ENCODE measurements at places on chromosomes 6 and 20.

DNA sequence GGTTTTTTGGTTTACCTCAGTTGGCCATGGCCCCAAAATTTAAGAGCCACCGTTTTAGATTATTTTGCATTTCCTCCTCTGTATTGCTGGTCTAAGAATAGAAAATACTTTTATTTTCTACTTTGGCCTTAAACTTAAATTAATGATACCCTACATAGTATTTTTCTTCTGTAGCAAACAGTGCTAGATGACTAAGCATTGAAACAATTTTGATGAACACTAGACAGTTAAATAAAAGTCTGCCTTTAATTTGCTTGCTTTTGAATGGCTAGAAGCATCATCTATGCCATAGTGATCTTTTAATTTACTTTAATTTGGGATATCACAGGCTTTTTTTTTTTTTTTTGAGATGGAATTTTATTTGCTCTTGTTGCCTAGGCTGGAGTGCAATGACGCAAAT, 106.4 kb downstream of the CD109 start:
- DNase-seq, result no peak

GRCh38 chr6:56902641-56903464, 52.1 kb upstream of the BEND6 start:
- DNase-seq, result no peak

DNA sequence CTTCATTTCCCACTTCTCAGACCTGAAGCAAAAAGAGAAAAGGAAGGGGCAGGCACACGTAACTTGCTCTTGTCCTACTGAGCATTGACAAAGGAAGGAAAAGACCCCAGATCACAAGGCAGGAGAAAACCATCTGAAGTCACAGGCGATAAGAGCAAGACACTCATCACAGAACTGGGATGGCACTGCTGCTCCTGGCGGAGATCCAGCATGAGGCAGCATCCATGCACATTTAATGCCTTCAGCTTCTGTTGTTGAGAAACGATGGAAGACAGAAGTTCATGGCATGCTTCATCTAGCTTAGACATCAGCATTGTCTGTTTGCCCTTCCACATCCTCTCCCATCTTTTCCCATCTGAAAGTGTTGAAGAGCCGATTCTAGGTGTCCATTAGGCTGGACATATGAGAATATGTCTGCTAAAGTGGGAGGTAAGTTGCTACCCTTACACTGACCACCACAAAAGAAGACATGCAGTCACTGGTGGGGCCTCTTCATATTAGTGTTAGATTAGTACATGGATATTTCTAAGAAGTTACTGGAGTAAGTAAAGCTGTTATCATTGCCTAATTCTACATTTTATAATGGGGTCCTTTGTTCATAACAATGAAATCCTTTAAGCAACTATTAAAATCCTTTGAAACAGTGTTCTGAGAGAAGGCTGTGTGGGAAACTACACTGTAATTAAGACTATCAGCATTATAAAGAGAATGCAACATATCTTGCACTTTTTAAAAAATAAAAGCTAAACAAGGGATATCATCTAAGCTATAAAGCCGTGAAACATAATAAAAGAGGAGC, 618.5 kb downstream of the C6orf118 start:
- DNase-seq, result no peak

DNA sequence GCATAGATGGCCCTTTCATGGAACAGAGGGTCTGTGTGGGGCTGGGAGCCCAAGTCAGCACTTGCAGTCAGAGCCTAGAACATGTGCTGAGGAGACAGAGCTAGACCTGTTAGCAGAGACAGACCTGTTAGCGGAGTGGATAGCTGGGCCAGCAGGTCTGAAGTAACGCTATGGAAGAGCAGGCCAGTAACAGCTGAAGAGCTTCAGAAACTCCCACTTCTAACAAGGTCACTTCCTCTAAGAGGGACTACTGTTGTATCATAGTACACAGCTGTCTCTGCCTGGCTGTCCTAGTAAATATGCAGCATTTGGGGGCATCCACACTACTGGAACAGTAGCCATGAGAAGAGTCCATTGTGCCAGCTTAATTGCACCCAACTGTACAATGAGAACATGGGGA, 41.2 kb upstream of the POLR1H start:
- no peak for DNase-seq

DNA sequence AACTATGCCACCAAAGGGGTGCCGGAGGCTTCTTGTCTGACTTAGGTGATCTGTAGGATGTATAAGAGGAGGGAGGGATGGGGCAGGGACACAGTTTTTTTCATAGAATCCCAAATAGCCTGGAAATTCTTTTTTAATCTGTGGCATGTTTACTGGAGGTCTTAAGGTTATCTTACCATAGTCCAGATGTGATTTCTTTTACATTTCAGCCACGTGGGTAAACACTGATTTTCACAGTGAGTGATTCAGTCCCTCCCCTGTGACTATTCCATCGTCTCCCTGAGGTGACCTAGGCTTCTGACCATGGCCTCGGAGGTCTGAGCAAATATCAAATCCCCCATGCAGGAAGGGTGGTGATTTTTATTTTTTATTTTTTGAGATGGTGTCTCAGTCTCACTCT, 67.7 kb downstream of the AKAP12 start:
- no peak for DNase-seq

- DNase-seq, result no peak
Measured at GRCh38 chr20:2045101-2045500, 51.2 kb upstream of the PDYN start.

GRCh38 chr6:46219661-46220060, 48.9 kb upstream of the ENPP5 start:
- DNase-seq, result no peak

- no peak for DNase-seq
Measured at GRCh38 chr20:32439132-32439829, 81.2 kb downstream of the ASXL1 start.

DNA sequence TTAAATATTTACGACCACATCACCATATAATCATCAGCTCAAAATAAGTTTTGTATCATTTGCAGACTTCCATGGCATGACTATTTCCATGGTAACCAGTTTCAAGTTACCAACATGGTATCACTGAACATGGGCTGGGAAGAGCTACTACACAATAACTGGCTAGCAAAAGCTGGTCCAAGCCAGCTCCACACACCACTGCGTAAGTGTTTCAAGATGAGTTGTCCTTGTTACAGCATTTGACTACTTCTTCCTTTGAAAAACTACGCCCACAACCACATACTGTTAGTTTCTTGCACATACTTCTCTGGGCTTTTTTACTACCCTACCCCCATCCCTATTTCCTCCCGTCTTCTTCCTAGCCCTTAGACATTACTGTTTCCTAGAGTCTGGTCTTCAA, 8.5 kb downstream of the CD164 start:
- no peak for DNase-seq

DNA sequence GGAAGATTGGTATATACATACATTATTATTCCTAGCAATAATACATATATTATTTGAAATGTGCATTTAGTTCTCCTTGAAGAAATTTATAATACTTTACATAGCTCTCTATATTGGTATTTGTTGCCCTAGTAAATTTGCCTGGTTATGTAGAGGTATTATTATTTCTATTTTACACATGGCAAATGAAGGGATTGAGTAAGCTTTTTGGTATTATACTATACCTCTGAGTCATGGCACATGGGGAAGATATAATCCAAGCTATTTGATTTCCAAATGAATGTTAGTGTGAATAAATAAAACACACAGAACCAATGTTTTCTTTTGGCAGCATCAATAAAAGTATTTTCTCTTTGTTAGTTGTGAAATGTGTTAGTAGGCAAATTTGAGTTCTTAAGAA, 409.6 kb upstream of the SLC35B3 start:
- DNase-seq, result no peak

DNA sequence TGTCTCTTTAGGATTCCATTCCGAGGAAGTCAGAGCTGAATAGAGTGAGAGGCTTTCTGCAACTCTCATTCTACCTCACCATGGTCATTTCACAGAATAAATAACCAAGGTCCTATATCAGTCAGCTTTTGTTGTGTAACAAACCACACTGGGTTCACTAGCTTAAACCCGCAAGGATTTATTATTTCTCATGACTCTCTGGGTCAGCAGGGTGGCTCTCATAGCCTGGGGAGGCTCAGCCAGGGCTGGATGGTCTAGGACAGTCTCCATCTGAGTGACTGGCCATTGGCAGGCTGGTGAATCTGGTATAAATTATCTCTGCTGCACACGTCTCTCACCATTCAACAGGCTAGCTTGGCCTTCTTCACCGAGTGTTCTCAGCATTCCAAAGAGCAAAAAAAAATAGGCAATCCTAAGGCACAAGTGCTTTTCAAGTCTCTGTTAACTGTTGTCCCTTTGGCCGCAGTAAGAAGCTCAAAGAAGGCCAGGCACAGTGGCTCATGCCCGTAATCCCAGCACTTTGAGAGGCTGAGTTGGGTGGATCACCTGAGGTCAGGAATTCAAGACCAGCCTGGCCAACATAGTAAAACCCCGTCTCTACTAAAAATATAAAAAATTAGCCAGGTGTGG, 39.7 kb downstream of the ISM1 start:
- no peak for DNase-seq

DNA sequence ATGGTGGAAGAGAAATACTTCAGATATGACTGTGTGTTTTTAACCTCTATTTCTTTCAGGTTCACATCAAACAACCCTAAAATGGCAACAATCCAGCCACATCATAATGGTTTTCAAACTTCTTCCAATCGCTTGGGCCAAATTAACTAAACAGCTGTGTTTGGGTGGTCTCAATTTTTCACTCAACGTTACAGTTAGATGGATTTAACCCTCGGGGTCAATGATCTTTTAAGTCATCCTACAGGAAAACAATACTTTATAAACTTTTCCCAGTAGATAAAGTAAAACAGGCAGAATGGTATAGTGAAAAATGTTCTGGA, 60.4 kb downstream of the EPB41L2 start:
- no peak for DNase-seq

GRCh38 chr20:46220455-46221207, 87.7 kb downstream of the CDH22 start:
- no peak for DNase-seq

DNA sequence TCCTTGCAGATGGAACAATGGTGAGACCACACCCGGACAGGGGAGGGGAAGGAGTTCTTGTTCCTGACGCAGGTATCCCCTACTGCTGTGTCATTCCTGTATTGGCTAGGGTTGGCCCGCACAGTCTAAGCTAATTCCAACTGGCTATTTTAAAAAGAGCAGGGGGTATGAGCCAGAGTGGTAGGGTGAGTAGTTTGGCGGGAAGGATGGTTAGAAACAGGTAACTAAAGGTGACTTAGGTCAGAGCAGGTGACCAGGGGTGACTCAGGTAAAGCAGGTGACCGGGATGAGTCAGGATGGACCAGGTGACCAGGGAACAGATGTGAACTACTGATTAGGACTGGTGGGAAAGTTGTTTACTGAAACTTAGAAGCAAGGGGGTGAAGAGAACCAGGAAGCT, 58.0 kb downstream of the ZNF292 start:
- DNase-seq, result no peak

DNA sequence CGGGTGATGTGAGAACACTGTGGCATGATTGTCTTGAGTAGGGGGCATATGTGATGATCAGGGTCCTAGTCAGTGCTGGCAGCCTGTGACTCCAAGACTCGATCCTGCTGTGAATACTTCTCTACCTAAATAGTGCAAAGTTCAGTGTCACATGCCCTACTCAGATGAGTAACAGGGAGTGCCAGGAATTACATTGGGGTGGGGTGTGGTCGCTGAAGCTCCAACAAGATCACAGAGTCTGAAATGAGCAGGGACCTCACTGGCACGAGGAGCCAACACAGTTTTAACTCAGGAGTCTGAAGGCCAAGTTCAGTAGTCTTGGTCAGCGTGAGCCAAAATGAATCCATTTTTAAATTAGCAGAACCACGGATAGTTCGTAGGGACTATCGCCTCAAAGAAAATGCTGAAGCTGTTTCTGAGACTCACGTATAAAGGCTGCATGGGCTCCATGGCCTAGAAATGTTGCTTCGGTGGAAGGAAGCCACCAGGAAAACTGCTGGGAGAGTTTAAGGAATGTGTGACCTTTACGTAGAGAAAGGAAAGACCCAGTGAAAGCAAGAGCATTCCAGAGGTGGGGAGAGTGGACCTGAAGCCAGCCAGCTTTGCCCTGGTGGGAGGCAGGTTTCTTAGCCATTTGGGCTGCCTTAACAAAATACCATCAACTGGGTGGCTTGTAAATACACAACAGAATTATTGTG, 72.2 kb downstream of the RPP40 start:
- no peak for DNase-seq

DNA sequence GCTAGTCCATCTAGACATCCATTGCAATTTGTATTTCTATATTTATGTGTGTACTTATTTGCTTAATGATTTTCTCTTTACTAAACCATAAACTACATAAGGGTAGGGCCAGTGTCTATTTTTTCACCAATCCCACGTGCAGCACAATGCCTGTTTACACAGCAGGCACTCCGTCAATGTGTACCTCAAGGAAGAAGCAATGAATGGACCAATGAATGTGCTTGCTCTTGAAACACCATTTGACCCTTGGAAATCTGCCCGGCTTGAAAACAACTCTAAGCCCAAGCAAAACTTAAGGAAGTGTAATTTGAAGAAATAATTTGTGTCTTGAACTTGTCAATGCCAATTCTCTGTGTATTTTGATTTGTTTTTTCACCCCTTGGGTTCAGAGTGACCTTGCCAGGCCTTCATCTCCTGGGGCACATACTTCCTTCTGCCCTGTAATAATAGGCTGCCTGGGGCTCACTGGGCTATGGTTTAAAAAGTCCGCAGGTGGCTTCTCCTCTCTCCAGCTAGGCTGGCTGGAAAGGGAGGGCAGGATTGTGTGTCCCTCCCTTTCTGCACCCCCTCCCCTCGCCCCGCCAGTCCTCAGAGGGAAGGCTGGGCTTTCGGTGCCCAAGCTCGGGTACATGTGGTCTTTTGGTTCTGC, 140.8 kb upstream of the ARMC2 start:
- DNase-seq, result no peak

DNA sequence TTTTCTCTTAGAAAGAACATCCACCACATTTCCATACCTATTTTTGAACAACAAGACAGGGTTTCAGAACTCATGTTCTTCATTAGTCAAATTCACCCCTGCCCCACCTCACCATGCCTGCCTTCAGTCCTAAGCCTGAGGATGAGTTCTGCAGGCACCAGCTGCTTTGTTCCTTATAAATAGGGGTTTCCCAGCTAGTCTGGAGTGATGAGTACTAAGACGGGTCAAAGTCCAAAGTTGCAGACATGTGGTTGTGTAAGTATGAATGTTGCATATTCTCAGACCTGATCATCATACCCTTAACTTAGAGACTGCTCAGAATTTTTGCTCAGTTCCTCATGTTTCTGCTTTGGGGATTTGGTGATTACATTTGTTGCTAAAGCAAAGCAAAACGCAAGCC, 257.7 kb upstream of the CDYL start:
- DNase-seq, result no peak

GRCh38 chr20:33853507-33853813, 42.3 kb downstream of the CHMP4B start:
- no peak for DNase-seq

DNA sequence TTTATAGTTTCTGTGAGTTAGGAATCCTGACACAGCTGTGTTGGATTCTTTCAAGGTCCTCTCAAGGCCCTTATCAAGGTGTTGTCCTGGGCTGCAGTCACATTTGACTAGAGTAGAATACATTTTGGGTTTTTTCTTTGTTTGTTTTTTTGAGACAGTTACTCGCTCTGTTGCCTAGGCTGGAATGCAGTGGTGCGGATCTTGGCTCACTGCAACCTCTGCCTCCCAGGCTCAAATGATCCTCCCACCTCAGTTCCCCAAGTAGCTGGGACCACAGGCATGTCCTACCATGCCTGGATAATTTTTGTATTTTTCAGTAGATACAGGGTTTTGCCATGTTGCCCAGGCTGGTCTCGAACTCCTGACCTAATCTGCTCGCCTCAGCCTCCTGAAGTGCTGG, 15.7 kb downstream of the NFYA start:
- DNase-seq, result no peak

GRCh38 chr6:95572098-95572497, 5.2 kb upstream of the MANEA start:
- DNase-seq, result no peak
